ENCODE measurements at places on chromosomes 16 and 17.

DNA sequence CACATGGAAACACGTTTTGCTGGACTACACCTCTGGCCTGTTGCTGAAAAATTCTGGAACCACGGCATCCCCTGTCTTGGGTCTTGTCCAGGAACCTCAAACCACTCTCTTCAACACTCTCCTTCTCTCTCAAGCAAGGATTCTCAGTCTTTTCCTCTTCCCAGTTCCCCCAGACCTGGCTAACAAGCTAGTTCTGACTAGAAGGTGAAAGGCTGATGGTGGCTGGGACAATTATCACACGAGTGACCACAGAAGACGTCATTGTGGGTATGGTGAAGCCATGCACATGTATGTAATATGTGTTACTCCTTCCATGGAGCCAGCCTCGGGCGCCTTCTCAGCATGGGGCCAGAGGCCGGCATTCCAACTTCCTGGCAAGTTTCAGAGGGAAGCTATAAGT is 123.0 kb downstream of the CDYL2 start:
- DNase-seq, result no peak

GRCh38 chr17:61486135-61487120 is 34.2 kb downstream of the TBX4 start:
- DNase-seq, result no peak

DNA sequence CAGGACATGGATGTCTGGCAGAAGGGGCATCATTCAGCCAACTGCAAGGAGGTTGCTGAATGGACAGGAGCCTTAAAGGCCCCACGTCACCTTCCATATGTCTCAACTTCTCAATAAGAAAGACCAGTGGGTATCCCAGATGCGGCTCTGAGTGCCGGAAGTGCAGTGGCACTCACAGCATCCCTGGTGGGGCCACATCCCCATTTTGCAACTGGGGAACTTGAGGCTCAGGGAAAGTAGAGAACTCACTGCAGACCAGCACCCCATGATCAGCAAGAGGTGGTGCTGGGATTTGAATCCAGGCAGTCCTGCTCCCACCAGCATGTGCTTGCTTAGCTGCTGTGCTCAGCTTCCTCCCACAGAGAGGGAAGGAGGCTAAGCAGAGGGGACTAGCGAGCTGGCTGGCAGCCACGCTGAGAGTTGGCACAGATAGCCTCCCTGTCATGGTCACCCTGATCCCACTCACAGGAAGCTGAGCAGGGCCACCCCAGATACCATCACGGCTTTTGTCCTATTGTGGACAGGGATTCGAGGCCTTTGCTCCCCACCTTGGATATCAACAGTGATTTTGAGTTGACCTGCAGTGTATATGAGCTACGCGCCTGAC is 294.2 kb upstream of the FOXF1 start:
- no peak for DNase-seq

GRCh38 chr17:16507918-16508533 is 16.0 kb upstream of the LRRC75A start:
- DNase-seq, result no peak

- no peak for DNase-seq
These were observed 5.4 kb upstream of the P2RX1 start for GRCh38 chr17:3921502-3922319.

GRCh38 chr17:82615084-82616020 is 32.9 kb downstream of the WDR45B start:
- DNase-seq, result no peak

- DNase-seq, result no peak
These were observed 22.9 kb upstream of the SLC12A3 start for GRCh38 chr16:56842133-56842532.

GRCh38 chr16:11611871-11612664 is 25.3 kb upstream of the LITAF start:
- no peak for DNase-seq

DNA sequence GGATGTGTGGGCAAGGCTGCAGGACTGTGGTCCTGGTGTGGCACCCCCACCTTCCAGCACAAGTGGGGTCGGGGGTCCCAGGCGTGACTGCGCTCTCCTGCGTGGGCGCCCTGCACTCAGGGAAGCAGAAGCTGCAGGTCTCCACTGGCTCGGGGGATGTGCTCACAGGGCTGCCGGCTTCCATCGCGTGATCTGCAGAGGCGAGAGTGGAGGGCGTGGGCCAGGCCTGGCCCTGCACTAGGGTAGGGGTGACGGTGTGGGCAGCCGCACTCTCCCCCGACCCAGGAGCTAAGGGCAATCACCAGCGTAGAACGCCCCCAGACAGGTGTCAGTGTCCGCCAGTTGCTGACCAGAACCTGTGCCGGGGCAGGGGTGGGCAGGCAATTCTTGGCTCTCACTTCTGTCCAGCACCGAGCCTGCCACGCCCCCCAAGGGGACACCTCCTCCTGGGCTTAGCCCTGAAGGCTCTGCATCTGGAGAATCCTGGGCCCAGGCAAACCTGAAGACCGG is 32.3 kb downstream of the TNFRSF13B start:
- no peak for DNase-seq

- no peak for DNase-seq
These were observed 2.0 kb downstream of the RBBP6 start for GRCh38 chr16:24541233-24541933.

DNA sequence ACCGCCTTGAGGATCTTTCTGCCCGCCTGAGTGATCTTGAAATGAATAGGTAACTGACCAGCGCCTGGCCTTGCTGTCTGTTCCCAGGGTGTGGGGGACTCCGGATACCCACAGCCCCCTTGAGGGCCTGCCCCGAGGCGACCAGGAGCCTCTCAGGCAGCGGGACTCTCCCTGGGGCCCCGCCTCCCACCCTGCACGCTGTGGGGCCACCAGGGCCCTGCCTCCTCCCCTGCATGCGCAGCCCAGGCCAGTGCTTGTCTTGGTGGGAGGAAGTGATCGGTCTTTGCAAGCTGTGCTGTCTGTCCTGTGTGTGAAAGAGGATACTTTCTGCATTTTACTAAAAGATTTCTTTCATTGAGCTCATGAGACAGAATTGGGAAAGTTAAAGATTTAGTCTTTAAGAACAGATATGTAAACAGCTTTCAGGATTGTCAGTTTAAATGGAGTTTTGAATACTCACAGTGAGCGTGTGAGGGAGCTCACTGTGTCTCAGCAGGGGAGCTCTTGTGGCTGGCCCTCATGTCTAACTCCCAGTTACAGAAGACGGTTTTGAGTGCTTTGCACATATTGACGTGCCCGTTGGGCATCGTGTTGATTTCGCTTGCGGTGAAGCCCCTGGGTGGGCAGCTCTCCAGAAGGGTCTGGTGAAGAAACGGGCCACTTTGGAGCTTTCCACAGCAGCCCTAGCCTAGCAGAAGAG is 36.1 kb upstream of the CAPN15 start:
- no peak for DNase-seq

DNA sequence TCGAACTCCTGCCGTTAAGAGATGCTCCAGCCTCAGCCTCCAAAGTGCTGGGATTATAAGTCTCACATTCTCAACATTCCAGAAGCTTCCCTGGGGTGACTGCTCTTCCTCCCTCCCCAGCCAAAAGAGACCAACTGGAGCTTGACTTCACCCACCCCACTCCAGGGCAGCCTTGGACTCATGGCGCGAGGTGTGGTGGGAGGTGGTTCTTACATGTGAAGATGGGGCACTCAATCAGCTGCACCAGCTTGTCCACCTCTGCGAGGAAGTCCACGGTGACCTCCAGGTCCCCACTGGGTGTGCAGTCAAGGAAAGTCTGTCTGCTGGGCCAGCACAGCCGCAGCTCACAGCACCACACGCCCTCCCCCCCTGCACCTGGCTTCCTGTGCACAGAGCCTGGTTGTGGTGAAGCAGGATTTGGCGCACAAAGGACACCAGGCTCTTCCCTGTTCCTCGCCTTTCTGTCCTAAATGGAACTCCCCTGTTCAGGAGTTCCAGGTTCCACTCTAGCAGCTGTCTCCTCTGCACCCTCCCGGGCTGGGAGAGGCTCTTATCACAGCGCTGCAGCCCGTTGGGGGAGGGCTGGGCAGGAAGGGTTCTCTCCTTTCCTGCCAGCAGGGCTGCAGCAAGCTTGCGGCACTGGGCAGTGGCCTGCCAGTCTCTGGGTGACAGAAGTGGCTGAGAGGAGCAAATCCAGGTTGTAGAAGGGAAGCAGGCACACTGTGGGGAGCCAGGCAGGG is 9.6 kb upstream of the MTSS2 start:
- DNase-seq, result no peak

GRCh38 chr17:44008205-44008909 is 3.9 kb downstream of the NAGS start:
- DNase-seq, result no peak

- no peak for DNase-seq
These were observed 4.6 kb upstream of the SOCS1 start for GRCh38 chr16:11260596-11260966.

Data from left kidney (tissue), 8 donors.